ENCODE measurements at places on chromosomes 3 and 15.

DNA sequence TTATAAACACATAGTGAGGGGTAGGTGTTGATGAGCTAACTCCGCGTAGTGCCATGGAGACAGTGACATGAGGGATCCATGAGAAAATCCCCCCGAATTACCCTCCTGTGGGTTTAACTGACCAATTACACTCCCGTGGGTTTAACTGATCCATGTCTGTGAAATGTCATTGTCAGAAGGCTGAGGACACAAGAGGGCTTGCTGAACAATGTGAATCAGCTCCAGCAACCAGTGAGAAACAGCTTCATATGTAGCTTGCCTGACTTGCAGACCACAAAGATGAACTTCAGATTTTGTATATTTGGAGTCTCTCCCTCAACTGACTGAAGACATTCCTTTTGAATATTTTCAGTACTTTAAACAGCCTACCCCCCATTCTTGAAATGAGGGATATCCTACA is 144.9 kb downstream of the FBN1 start:
- no peak for DNase-seq

- no peak for DNase-seq
Observed at GRCh38 chr3:191303596-191303995, 25.6 kb upstream of the CCDC50 start.

DNA sequence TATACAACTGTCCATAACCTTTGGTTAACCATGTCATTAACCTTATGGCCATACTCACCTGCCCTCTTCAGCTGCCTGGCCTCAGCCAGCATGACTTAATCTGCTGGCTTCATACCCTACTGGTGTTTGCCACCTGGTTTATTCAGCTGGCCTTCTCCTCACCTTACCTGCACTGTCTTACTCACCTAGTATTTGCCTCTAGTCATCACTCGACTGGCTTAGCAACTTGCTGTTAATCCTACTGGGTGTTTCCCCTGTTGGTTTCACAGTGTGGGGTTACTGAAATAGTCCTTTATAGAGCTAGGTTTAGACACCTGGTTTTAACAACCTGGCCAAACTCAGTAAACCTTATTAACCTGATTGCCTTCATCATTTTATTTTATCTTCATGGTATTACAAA is 96.4 kb downstream of the IL12A start:
- no peak for DNase-seq

DNA sequence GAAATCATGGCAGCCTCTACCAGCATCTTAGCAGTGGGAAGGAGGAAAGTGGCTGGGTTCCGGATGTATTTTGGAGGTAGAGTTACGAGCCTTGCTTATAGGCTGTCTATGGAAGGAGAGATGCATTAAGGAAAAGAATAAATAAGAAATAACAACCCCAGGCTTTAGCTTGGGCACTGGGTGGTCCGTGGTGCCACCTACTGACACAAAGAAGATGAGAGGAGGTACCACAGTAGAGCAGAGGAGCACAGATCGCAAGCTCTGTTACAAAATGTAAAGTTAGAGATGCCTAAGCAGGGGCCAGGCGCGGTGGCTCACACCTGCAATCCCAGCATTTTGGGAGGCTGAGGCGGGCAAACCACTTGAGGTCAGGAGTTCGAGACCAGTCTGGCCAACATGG is 74.8 kb downstream of the TMEM39A start:
- DNase-seq: no peak

DNA sequence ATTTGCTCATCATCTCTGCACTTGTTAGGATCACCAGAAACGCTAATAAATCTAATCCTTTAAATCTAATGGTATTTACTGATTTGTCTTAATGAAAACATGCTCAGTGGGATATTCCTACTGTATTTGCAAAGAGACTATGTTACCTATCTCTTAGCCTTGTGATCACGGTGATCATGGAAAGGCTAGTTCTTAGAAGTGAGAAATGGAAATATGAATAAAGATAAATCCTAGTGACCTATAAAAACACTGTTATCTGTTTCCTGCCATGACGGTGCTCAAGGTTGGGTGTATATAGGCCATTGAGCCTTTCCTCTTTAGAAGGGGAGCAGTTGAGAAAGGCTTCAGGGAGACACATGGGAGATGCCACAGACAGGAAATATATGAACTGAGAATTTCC is 116.3 kb downstream of the THRB start:
- no peak for DNase-seq

- DNase-seq: no peak
Observed at GRCh38 chr15:25863111-25863967, at the start of gene ATP10A. TSS of gene ATP10A (minus strand) at chr15:25863327. CDS start at chr15:25863096, 231 bp downstream.

- DNase-seq: no peak
Observed at GRCh38 chr3:195087328-195087727, 183.6 kb downstream of the XXYLT1 start.

GRCh38 chr3:47162697-47163168 is 1.2 kb downstream of the SETD2 start:
- DNase-seq: no peak

- DNase-seq: no peak
Observed at GRCh38 chr15:67066959-67067853, 1.8 kb downstream of the SMAD3 start.

GRCh38 chr3:19735111-19735510 is 198.9 kb downstream of the EFHB start:
- DNase-seq: no peak

GRCh38 chr3:78349571-78349970 is 1309.7 kb downstream of the ROBO2 start:
- DNase-seq: no peak

GRCh38 chr3:39379778-39380155 is 3.4 kb upstream of the SLC25A38 start:
- DNase-seq: no peak

- no peak for DNase-seq
Observed at GRCh38 chr15:94246016-94246415, 14.7 kb downstream of the MCTP2 start.

DNA sequence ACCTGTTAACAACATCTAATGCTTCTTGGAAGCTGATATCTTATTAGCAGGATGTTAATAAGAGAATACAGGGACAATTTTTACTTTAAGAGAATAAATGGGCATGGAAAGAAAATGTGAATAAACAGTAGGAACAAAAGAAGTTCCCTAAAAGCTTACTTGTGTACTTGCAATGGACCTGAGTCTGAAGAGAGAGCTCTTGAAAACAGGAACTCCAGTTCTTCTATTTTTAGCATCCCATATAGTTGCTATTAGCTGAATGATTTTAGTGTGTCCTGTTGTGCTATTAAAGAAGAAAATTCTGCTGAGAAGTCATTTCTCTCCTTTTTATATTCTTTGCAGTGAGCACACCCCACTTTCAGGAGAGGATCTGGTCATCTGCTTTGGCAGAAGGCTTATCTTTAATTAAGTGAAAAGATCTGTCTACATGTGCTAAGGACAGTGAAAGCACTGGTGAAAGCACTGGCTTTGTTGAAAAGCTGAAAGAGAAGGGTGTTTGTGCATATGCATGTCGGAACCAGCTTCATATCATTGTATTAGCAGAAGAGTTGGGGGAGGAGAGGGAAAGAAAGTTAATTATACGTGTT is 1.4 kb upstream of the ST3GAL6 start:
- no peak for DNase-seq
